ENCODE measurements at places on chromosomes 2 and 18.

DNA sequence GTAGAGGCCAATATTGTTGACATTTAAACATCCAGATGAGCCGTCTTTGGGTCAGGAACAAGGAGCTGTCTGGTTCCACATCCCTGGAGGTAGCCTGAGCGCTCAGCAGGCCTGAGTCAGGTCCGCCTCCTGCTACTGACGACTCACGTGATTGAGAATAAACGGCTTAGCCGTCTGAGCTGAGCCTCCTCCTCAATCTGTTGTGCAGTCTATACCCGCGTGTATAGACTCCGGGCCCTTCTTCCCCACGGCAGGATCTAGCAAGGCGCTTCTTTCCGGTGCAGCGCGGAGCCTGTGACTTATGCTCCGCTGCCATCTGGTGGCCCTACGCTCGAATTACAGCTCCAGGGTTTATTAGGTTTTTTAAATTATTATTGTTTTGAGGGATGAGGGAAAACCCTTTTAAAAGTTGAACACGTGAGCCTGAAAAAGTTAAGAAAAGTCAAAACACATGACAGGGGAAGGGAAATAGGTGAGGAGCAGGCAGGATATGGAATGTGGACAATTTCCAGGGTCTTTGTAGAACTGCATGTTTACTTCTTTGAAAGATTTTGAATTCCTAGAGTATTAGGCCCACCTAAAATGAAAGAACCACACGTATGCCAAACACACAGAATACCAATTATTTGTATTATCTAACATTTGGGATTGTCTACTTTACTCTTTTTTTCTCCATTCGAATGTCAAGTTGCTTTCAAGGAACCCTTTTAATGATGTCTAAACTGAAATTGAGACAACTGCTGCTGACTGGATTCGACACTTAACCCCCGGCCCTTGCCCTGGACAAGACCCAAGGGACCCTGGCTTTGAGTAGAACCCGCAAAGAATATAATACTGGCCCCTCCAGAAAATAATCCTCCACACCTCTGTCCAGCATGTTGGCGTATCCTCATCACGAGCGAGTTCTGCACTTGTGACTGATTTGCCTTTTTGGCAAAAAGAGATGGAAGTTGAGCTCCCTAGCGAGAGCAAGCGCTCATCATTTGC is 112.4 kb upstream of the ZNF236 start:
- peak; percentile 58 for DNase-seq

DNA sequence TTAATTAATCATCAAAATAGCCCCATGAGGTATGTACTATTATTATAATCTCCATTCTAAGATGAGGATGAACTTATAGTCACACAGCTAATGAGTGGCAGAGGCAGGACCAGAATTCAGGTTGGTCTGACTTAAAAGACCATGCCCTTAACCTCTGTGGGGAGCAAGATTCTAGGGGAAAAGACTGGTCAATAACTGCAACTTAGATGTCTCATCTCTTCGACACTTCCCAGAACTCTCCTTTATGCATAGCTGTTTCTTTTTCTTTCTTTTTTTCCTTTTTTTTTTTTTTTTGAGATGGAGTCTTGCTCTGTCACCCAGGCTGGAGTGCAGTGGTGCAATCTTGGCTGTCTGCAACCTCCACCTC is 66.3 kb upstream of the RTN4 start:
- no peak for DNase-seq

GRCh38 chr2:220068846-220069245 is 441.4 kb downstream of the SLC4A3 start:
- no peak for DNase-seq

GRCh38 chr2:107323946-107324565 is 438.1 kb upstream of the ST6GAL2 start:
- DNase-seq = no peak

DNA sequence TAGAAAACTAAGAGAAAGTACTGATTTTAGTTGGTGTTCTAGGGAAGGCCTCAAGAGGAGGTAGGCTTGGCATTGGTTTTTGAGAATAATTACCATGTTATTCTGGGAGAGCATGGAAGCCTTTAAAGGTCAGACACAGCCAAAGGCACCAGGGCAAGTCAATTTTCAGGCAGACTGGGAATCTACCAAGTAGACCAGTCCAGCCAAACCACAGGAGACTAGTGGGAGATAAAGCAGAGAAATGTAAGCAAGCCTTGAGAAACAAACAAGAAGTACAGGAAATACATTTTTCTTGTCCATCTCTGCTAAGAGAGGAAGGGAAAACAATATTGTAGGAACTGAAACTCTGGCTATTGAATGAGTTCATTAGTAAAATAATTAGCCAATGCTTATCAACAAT is 5.5 kb upstream of the CCDC68 start:
- no peak for DNase-seq

GRCh38 chr2:226707499-226707898 is 92.1 kb downstream of the IRS1 start:
- DNase-seq = no peak

- no peak for DNase-seq
Observed at GRCh38 chr2:220455351-220455990, 828.0 kb downstream of the SLC4A3 start.

DNA sequence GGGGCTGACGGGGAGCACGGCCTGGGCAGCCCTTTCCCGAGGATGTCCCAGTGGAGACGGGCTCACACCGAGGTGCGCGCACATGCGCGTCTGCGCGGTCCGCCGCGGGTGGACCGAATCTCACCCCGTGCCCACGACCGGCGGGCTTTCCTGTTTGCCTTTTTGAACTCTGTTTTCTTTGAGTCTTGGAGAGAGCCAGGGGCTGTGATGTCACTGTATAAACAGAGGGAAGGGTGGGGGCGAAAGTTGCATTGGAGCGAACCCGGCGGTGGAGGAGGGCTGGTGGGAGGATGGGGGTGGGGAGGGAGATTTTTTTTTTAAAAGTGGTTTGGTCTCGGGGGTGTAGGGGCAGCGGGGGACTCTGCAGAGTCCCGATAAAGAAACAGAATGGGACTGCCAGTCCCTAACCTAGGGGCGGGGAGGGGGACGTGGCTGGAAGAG is 141.2 kb upstream of the CTAGE1 start:
- DNase-seq = no peak

DNA sequence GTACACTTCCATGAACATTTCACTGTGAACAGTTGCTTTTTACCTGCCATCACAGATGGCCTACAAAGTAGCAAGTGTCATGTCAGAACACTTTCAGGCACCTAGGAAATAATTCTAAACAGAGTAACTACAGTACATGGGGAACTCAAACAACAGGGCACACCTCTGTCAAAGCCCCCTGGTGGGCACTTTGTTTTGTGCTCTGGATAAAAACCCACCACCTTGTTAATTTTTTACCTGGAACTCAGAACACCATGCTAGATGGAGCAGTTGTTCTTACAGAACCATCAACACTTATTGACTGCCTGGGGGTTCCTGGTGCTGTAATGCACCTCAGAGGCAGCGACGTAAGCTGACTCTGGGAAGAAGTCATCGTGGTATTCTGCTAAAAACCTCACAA is 2.3 kb downstream of the MSL3B start:
- DNase-seq = no peak

- DNase-seq = no peak
Observed at GRCh38 chr2:207139552-207139951, 26.2 kb downstream of the KLF7 start.

- DNase-seq = no peak
Observed at GRCh38 chr2:171794918-171795317, 99.1 kb downstream of the SLC25A12 start.

- no peak for DNase-seq
Observed at GRCh38 chr18:6885992-6886796, 156.7 kb downstream of the ARHGAP28 start.

GRCh38 chr2:177031438-177032180 is 181.0 kb upstream of the HNRNPA3 start:
- no peak for DNase-seq

DNA sequence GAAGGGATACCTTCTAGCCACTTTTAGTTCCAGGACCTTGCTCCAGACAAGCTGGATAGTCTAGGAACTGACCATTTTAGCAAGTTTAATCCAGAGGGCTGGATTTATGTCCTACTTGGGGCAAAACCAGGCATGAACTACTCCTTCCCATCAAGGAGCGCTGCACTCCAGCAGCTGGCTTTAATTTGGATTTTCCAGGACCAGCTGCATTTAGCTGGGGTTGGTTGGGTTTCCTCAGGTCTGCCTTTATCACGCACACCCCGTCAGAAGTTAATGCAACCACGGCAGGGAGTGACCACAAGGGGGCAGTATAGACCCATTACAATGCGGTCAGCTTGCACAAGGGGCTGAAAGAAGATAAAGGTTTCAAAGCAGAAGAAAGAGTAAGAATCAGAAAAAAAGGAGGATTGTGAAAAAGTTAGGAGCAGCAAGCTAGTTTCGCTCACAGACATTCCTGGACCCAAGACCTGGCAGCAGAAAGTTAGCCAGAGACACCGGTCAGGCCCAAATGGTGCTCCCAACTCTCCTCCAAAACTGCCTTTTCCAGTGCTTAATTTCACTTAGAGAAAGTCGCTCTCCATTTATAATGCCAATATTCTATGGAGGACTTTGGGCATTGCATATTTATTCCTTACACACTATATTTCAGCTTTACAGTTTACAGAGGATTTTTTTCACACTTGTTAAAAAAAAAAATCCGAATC is 40.1 kb downstream of the SLC4A1AP start:
- DNase-seq = peak; percentile 82

DNA sequence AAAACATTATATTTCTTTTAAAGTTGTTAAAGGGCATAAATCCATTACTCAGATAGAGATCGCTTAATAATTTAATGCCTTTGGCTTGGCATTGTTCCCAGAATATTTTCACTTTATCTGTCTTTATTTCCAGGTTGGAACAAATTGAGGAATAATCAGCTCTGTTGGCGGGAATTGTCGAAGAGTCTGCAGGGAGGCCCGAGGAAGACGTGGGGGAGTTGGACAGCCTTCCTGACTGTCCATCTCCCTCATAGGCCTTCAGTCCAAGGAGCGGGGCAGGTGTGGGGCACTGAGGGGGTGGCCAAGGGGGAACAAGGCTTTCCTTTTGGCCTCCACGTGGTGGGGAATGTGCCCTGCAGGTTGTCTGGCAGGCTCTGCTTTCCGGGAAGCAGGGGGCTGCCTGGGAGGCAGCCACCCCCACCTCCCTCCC is 179.6 kb downstream of the ZBTB7C start:
- no peak for DNase-seq

DNA sequence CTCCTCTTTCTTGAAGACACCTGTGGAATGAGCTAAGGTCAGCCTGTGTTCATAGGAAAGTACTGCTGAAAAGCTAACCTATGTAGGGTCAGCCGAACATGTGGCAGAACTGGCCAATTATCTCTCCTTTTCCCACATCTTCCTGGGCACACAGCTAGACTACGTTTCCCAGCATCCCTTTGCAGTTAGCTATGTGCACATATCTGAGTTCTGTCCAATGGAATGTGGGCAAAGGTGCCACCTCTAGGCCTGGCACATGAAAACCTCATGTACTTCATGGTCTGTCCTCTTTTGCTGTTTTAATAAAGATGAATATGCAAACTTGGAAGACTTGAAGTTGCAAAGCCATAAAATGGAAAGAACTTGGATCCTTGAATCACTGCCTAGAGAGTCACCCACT is 352.6 kb downstream of the TNS1 start:
- no peak for DNase-seq

- DNase-seq = no peak
Observed at GRCh38 chr2:237558961-237559641, 7.3 kb upstream of the PRLH start.

DNA sequence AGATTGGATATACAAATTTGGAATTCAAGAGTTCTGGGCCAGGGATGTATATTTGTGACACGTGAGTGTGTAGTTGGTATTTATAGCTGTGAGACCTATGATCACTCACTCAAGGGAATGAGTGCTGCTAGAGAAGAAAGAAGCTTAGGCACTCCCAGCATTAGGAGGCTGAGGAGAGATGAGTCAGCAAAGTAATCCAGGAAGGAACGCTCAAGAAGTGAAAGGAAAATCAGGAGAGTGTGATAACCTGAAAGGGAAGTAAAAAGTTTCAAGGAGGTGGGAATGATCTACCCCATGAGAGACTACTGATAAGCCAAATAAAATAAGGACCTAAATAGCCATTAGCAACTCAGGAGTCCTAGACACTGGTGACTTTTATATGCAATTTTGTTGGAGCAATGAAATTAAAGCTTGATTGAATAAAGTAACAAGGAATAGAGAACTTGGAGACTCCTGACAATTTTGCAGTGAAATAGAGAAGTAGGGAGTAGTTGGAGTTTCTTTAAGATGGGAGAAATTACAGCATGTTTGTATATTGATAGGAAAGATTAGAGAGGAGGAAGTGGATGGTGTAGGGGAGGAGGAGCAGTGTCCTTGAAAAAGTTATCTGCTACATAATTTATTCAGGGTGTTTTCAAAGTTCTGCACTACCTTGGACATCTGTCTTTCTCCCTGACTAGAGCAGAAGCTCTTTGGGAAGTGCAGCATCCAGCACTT is 89.9 kb downstream of the UBE2E3 start:
- DNase-seq = no peak

GRCh38 chr2:238719641-238720040 is 128.2 kb upstream of the TWIST2 start:
- DNase-seq = no peak

GRCh38 chr2:33291278-33292013 is 185.0 kb upstream of the RASGRP3 start:
- DNase-seq = no peak

DNA sequence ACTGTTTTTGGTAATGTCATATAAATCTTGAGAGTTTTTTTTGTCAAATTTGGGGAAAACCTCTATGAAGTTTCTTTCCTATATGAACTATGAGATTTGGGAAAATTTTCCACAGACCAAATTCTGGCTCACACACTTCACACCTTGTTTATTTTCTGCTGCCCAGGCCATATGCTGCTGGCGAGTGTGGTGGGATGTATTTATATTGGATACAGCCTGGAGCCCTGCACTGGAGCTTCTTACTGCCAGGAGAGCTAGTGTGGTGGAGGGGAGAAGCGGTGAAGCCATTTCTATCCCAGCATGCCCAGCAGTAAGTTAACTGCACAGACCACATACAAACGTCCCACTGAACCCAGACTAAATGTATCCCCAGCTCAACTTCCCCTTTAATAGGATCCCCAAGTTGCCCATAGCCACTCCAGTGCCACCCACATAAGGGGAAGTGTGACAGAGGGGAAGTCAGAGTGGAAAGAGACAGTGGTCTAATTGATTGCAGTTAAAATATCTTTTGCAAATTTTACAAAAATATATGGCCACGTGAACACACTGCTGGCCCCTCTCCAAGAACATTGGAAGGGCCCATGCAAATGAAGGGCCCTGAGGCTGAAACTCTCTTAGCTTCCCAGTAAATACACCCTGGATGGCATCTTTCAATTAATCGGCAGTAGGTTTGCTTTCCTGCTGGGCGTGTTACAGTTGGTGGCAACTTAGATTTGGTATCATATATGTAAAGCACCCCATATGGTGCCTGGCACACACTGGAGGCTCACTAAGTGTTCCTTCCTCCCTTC is 146.6 kb upstream of the ITGA6 start:
- DNase-seq = no peak

- no peak for DNase-seq
Observed at GRCh38 chr2:225100856-225101294, 58.6 kb upstream of the DOCK10 start.

- DNase-seq = peak; percentile 57
Observed at GRCh38 chr18:3747176-3747973, 297.4 kb downstream of the TGIF1 start.

- no peak for DNase-seq
Observed at GRCh38 chr2:230586328-230586982, 126.2 kb upstream of the CAB39 start.

- DNase-seq = no peak
Observed at GRCh38 chr2:180607514-180608049, 372.8 kb upstream of the UBE2E3 start.
